ENCODE measurements at places on chromosomes 6 and 20.

- DNase-seq, result no peak
Observed at GRCh38 chr6:114762145-114762544, 419.3 kb upstream of the HS3ST5 start.

GRCh38 chr6:157597461-157598312 lies 216.7 kb downstream of the ZDHHC14 start:
- DNase-seq, result peak; percentile 73

DNA sequence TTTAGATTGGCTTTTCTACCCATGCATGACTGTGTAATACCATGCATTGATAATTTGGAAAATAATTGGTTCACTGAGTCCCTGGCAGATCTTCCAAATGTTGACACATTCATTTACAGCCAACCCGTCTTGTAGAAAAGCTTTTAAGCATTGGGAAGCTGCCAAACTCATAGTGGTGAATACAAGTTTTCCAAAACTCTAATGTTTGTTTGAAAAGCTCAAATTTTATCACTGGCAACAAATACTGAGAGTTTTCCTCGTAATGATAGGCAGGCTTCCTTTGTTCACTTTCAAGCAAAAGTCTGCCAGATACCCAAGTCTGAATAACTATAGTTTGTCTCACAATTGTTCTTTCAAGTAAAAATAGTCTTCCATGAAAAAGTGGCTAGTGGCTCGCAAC lies 143.0 kb downstream of the FIG4 start:
- no peak for DNase-seq

GRCh38 chr6:28953039-28953584 lies 29.3 kb upstream of the TRIM27 start:
- DNase-seq, result peak; percentile 73

DNA sequence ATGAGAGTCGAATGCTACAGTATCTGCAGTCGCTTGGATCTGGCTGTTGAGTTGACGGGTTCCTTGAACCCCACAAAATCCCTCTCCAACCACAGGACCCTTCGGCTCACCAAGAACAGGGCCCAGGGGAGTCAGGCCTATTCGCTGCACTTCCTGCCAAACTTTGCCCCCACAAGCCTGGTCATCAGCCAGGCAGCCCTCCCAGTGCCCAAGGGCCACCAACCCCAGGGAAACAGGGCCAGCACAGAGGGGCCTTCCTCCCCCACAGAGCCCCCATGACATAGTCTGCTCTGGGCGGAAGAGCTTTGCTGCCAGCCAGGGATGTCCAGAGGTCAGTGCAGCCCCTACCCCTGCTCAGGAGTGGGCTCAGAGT lies 34.5 kb upstream of the MRGBP start:
- no peak for DNase-seq

GRCh38 chr6:126764671-126765070 lies 353.8 kb upstream of the RSPO3 start:
- no peak for DNase-seq

- DNase-seq, result peak; percentile 59
Observed at GRCh38 chr6:22222469-22222868, 74.4 kb downstream of the PRL start.

DNA sequence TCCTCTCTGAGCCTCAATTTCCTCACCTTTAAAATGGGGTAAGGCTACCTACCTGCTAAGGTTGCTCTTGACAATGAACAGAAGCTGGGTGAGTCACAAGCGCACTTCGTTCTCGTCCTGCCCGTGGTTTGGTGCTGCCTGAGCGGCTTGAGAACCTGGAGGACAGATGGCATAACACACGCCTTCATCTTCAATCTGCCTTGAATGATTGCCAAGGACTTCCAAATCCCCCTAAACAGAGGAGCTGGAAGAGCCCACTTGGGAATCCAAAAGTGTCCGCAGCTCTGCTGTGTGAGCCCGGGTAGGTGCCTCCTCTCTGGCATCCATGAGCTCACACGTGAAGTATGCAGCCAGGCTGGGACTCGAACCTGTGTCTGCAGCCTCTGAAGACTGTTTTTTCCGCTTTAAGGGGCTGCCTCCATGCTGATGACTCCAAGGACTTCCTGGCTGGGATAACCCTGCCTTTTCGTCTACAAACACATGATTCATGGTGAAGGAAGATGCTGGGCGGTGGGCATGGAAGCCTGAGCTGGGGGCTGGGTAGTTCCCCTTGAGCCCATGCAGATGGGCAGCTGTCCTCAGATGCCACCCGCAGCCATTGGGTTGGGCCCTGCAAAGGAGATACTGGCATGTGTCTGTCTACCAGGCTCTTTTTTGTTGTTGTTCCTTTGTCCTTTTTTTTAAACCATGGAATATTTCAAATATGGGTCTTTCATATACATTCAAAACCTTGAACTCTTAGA lies 25.3 kb upstream of the CSNK2A1 start:
- peak; percentile 74 for DNase-seq

DNA sequence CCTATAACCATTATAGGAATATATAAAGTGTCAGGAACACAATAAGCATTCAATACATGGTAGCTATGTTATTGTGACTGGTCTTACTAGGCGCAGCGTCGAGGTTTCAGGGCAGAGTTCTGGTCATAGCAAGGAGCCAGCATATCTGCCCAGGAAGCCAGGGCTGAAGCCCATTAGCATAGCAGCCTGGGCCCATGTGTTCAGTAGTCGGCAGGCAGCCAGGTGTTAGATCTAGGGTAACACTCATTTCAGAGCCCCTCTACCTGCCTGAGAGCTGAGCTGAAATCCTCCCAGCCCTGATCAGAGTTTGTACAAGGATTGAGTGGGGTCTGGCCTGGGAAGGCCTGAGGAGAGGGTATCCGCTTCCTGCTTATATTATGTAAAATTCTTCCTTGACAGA lies 32.1 kb downstream of the C20orf173 start:
- DNase-seq, result no peak

- no peak for DNase-seq
Observed at GRCh38 chr6:128171182-128171581, 270.3 kb upstream of the THEMIS start.

DNA sequence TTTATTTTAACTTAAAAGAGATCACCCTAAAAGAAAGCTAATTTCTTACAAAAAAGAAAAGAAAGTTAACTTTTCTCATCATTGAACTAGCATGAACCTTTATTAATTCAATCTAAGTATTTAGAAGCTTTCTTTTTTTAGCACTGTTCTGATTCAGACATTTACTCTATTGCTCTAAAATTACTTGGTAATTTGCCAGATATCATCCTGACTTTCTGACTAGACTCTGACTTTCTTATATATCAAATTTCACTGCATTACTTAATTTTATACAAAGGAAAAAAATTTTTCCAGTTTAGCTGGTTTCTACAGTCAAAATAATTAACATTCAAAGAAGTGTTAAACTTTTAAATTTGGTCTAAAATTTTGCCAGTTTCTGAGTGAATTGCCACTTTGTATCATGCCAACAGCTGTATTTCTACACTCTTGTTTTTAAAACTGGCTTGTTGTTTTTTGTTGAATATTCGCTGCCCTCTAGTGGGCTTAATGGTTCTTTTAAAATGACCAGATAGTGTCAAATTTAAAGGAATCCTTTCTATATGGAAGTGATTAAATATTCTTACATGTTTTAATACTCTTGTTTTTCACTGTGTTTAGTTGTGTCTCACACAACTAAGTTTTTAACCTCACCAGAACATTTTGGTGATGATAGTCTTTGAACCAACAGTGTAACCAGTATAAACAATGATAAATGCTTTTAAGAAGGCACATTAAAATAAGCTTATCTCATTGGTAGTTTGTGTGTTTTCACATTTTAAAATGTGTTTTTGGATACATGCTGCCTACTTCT lies 102.0 kb downstream of the POPDC3 start:
- no peak for DNase-seq

DNA sequence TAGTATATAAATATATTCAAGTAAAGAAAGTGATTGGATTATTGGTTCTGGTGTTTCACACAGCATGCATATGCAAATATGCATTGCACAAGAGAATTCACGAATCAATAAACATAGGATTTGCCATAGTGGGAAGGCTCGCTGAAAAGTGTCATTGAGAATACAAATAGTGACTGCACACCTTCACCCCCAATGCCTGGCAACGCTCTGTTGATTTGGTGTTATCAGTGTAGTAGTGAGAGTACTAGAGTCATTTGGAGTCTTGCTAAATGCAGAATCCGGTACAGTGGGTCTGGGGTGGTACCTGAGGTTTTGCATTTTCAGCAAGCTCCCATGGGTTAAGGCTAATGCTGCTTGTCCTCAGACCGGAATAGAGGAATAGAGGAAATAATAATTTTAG lies 49.7 kb upstream of the NAA20 start:
- no peak for DNase-seq

DNA sequence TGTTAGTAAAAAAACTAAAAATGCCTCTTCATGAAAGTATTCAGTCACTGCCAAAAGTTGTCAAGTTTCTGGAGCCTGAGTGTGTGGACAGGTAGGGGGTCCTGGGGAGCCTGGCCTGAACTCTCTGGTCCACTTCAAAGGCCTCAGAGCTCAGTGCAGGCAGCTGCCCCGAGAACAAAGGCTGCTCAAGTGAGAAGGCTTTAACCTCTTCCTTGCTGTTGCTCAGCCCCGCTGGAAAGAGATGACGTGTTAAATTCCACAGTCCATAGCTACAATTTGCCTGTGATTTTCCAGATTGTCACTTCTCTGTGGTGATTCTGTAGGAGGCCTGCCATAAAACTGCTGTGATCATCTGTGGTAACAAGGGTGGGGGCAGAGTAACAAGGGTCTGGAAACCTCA lies 96.9 kb downstream of the FAM120B start:
- peak; percentile 81 for DNase-seq

DNA sequence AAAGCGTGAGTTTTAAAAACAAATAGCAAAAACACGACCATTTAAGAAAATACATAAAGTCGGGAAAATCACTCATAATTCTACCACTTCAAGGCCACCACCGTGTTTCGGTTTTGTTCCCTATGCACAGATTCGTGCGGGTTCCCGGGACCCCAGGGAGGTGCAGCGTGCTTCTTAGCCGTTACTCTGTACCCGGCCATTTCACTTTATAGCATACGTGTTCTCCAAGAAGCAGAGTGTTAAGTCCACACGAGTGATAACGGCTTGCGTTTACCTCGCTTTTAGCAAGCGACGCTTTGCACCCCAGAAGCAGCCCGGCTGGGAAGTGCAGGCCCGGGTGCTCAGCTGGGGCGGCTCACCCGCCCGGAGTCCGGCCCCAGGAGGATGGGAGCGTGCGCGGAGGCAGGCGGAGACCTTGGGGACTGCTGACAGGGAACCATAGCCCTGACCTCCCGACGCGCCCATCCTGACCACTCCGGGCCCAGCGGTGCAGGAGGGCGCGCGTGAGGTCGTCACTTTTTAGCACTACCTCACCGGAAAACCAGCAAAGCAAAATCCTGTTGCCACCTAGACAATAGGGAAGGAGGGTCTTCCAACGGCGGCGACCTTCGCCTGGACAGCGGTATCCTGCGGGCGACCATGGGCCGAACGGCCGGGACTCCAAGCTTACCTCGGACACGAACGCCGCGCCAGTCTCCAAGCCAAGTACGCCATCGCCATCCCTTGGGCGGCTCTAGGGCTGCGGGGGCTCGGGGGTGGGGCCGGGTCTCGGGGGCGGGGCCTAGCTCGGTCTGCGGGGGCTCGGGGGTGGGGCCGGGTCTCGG lies at the start of gene ECI2:
Gene ECI2, minus strand, starts transcription at position 735 of the 824 bp plus-strand sequence. Its CDS starts 15 bp downstream, at position 720.
- DNase-seq, result peak; percentile 88

GRCh38 chr6:79713701-79714322 lies 82.7 kb downstream of the SH3BGRL2 start:
- peak; percentile 64 for DNase-seq

DNA sequence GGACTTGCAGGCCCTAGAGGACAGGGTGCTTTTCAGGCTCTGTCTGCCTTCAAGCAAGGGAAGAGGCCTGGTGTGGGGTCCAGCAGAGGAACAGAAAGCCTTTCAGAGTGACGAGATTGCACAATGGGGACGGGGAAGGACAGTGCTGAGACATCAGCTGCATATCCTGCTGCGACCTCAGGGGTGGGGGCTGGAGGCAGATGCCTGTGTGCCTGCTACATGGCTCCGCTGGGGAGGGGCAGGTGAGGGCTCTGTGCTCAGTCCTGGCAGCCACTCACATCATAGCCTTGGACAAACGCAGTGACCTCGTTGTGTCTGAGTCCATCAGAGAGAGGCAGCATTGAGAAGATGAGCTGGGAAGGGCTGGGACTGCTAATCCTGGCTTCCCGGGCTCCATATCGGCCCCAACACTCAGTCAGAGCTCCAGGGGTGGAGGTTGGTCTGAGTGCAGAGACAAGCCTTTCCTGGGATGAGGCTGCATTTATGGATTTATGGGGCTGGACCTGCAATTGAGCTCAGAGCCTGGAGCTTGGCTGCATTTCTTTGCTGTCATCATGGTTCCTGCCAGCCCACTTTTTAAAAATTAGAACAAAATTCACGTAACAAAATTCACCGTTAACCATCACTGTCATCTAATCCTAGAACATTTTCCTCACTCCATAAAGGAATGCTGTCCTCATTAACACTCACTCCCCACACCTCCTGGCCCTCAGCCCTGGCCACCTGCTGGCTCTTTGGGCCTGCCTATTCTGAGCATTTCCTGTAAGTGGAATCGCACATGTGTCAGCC lies 196.9 kb upstream of the SLC24A3 start:
- peak; percentile 57 for DNase-seq

GRCh38 chr6:44831002-44831610 lies 443.6 kb downstream of the CDC5L start:
- peak; percentile 80 for DNase-seq

DNA sequence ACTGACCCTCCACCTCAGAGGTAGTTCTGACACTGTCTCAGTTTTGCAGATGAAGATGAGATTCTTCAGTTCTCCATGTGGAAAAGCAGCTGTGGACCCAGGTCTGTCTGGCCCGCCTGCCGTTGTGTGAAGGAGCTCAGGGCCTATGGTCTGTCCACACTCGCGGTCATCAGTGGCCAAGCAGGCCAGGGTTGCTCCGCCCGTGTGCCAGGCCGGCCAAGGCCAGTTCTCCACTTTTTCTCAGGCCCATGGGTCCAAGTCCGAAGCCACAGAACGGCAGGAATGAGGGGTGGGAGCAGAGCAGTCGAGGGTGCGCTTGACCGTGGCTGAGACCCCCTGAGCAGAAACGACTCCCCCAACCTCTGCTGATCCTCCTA lies 8.6 kb upstream of the MAP1LC3A start:
- no peak for DNase-seq

GRCh38 chr20:19737025-19737424 lies 21.0 kb upstream of the RIN2 start:
- DNase-seq, result peak; percentile 25

GRCh38 chr6:163965426-163966348 lies 551.2 kb downstream of the QKI start:
- no peak for DNase-seq

DNA sequence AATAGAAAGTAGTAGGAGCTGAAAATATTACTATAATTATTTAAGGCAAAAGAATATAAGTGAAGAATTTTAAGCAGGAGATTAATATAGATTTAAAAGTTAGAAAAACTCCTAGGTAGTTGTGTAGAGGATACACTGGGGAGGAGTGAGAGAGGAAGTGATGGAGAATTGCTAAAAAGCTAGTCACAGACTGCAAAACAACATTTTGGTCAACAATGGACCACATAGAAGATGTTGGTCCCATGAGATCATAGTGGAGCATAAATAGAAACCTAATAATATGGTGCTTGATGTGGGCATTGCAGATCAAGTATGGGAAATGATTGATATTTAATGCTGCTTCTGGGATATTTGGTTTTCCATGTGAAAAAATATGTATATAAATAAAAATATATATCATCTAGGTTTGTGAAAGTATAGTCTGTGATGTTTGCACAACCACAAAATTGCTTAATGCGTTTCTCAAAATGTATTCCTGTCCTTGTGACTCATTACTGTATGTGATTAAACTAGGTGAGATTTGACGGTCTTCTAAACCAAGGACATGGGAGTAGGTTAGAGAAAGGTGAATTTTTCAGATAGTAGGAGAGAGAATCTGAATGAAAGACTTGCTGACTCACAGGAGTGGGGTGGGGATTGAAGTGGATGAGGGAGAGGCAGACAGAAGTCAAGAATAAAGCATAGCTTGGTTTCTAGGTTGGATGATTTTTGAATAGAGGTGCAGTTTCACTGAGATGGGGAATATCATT lies 174.0 kb downstream of the BCKDHB start:
- no peak for DNase-seq
